ENCODE measurements at places on chromosomes 4 and X. TPM values are rescaled to one million over a fixed set of nuclear protein-coding genes. Genes with fewer than 3 reads are reported as not detected.
A peak's percentile ranks its signal among the peaks of the same experiment; 100 is the strongest.

DNA sequence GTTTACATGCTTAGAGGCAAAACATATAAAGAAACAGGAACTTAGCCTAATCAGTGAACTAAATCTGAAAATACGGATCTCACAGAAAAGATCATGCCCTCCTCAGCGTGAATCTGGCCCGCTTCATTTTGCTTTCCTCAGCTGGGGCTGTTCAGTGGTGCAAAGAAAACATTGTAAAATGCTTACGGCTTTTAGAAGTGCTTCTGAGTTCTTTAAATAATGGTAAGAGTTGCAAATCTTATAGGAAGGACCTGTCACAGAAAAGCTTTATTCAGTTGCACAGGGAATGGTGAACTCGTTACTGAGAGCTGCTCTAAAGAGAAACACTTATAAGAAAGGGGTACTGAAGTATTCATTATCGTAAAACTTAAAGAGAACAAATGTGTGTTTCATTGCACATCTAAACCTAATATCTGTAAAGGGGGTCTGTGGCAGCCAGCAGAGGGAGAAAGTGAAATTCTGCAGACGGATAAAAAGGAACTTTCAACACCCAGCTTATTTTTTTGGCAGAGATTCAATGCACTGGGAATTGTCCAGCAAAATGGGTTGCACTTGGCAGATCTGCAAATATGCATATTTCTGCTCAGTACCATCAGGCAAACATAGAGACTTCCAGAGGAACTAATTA, 139.2 kb upstream of the ANK2 start:
- DNase-seq: peak; percentile 71

- DNase-seq: no peak
Measured at GRCh38 chr4:161760008-161760407, 403.8 kb downstream of the FSTL5 start.

GRCh38 chr4:75107755-75108612, 175.1 kb downstream of the PARM1 start:
- DNase-seq: no peak

DNA sequence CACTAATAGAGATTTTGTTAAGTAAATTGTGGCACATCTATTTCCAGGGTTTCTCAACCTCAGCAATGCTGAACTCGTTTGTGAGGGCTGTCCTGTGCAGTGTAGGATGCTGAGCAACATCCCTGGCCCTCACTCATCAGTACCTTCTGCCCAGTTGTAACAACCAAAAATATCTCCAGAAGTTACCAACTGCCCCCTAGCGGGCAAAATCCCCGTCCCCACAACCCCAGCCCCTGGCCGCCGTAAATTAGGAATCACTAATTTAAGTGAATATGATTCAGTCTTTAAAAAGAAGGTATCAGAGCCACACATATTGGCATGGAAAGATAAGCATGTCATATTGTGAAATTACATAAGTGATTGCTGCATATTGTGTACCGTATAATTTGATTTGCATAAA, 123.4 kb downstream of the ASB9 start:
- DNase-seq: no peak

DNA sequence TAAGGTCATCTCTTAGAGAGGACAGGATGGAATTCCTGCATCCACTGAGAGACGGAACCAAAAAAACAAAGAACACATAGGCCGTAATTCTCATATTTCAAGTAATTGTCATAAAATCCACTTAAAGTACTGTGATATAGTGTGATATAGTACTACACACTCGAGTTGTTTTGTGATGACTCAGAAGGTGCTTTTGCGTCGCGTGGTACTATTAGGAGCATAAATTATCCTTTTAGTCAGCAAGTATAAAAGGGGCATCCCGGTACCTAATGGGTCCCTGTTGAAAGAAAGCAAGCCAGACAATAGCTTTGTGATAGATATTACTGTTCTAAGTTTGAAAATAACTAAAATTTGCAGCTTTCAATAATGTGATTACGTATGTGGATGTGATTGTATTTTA, 55.3 kb downstream of the GPR143 start:
- DNase-seq: no peak

DNA sequence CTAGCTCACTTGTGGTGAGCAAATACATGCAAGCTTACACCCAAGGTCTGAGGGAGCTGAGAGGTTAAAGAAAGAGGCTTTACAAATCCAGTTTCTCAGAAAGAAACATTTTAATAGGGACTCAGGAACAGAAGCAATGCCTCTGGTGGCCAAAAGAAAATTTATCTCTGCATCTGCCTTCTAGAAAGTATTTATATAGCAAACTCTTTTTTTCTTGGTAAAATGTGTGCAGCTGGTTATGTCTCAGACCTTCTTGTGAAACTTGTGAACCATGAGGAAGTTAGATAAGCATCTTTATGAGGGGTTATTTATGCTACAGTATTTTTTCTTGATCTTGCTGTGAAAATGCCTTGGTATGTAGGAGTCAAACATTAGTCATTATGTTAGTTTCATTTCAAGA, 48.5 kb upstream of the CYSLTR1 start:
- DNase-seq: no peak

DNA sequence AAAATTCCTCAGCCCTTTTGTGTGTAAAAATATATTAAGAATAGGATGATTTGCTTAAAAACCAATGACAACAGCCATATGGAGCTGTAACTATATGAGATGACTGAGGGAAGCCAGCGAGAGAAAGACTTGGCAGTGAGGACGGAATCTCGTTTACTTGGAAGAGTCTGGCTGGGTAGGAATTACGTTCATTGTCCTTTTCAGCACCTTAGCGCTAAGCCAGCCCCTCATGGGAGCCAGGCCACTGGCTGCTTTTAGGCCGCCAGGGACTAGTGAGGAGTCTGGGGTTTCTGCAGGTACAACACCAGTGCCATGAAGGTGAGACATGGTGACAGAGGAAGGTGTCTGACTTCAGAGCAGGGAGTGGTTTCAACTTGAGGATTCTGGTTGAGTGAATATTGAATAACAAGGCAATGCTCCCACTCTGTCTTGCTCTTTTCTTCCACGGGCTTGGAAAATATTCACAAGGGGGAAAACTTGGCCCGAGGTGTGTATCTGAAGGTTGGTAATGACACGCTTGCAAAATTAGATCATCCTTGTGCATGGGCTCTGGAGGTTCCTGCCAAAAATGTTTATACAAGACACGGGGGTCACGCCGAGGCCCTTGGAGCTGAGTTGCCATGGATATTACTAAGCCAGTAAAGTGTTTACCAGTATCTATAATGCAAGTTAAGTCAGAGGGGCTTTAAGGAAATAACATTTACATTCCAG, 17.4 kb downstream of the KLF3 start:
- DNase-seq: peak; percentile 89

DNA sequence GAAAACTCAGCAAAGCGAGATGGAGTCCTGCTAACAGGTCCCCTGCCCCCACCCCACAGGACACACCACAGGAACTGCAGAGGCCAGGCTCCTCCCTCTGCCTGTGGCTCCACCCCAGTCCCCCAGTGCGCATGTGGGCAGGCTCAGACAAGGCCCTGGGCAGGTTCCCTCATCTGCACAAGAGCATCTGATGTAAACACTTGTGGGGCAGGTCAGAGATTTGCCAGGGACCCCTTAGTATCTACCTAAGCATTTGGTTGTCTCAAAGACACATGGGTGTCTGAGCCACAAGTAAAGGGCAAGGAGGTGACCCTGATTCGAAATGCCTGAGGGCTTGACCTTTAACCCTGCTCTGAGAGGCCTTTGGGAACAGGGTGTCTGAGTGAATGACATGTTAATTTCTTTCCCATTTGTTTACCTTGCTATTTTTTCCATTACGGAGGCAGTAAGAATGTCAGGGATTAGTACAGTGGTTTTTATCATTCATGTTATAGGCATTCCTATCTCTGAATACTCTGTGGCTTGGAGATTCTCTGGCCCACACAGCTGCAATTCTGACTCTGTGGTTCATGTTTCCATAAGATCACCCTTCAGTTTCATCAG, 85.3 kb downstream of the ZNF518B start:
- DNase-seq: no peak

The PAGE2B gene
- not detected for polyA plus RNA-seq

The ARR3 gene
- polyA plus RNA-seq: 0.36 TPM

The TRAM1L1 gene
- 7.6 TPM for polyA plus RNA-seq

GRCh38 chrX:13285693-13286092, 34.2 kb downstream of the ATXN3L start:
- DNase-seq: no peak

The C4orf51 gene
- polyA plus RNA-seq: not detected

Data from muscle of arm (tissue), 14 donors.